Endothelial cell of umbilical vein (primary cell): ENCODE measurements at places on chromosomes 3 and 15.

GRCh38 chr3:110974902-110975301 lies 96.7 kb upstream of the NECTIN3 start:
- no peak for DNase-seq

GRCh38 chr15:68497206-68497910 lies 65.4 kb upstream of the ITGA11 start:
- DNase-seq: peak; percentile 12

- DNase-seq: peak; percentile 46
Measured at GRCh38 chr15:93028632-93029213, 60.3 kb downstream of the RGMA start.

DNA sequence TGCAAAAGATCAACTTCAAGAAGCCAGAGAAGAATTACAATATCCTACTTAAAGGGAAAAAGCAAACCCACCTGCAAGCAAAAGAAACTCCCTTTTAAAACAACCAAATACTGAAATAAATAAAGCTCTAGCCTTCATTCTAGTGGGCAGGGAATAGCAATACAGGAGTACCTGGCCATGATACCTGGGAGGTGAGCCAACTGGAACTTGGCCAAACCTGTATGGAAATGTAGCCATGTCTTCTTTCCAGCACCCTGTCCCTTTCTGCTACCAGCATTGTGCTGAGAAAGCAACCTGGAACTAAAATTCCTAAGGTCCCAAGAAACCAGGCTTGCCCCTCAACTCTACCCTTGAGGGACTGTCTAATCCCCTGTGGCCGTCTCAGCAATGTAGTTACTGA lies 530.0 kb downstream of the EPHB1 start:
- no peak for DNase-seq

DNA sequence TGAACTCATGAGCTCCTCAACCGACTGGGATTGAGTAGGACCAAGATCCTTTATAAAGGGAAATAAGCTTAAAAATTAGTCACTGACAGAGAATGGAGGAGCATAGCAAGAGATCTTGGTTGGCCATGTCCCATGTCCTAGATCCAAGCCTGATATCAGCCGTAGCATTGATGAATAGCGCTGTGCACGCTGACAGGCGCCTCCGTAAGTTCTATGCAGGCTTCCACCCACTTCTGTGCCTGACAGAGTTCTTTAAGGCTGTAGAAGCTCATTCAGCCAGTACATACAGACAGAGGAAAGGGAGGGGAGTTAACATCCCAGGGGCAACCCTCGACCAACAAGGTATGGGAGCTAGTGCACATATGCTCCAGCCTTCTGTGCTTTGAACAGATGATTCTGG lies 251.7 kb upstream of the TBC1D5 start:
- no peak for DNase-seq

GRCh38 chr3:33039628-33040027 lies 57.3 kb downstream of the GLB1 start:
- no peak for DNase-seq

GRCh38 chr3:111723293-111724215 lies 128.4 kb upstream of the ZBED2 start:
- peak; percentile 56 for DNase-seq
